ENCODE measurements at places on chromosomes 5 and 9. TPM values are rescaled to one million over a fixed set of nuclear protein-coding genes. Genes with fewer than 3 reads are reported as not detected.

Gene ZFP2
- 0.83 TPM for total RNA-seq

Gene OR1Q1
- total RNA-seq: not detected

Gene CBY3
- not detected for total RNA-seq

Gene EGFLAM
- 4.7 TPM for total RNA-seq

Gene GTF2H2
- 24.3 TPM for total RNA-seq

Gene PTPRD
- total RNA-seq: 6.9 TPM

Gene TNFSF8
- not detected for total RNA-seq

Gene LVRN
- total RNA-seq: 0.28 TPM

Gene RABEPK
- 40.5 TPM for total RNA-seq

Data from smooth muscle cell of bladder (primary cell).